ENCODE measurements at places on chromosomes 11 and 22. TPM values are rescaled to one million over a fixed set of nuclear protein-coding genes. Genes with fewer than 3 reads are reported as not detected.

PRSS23 gene
- 16.2 TPM for polyA plus RNA-seq

GRCh38 chr11:66004186-66004585 lies 1.9 kb downstream of the BANF1 start:
- no peak for DNase-seq

GRCh38 chr11:134048028-134048427 lies 20.8 kb upstream of the JAM3 start:
- no peak for DNase-seq

DNA sequence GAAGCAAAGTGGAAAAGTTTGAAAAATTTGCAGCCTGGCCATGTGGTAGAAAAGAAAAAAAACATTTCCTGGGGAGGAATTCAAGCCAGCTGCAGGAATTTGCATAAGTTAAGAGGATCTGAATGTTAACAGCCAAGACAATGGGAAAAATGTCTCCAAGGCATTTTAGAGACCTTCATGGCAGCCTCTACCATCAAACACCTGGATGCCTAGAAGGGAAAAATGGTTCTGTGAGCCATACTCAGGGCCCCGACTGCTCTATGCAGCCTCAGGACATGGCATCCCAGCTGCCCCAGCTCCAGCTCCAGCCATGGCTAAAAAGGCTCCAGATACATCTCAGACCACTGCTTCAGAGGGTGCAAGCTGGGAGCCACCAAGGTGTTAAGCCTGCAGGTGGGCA lies 149.1 kb upstream of the SOX6 start:
- no peak for DNase-seq

DRG1 gene
- polyA plus RNA-seq = 65.7 TPM

GRCh38 chr11:1864231-1864630 lies 11.3 kb downstream of the LSP1 start:
- DNase-seq = no peak

GRCh38 chr11:34348919-34349318 lies 8.9 kb downstream of the ABTB2 start:
- DNase-seq = no peak

- no peak for DNase-seq
Measured at GRCh38 chr11:450809-451451, 851 bp downstream of the PTDSS2 start.

CEP126 gene
- polyA plus RNA-seq = 0.25 TPM

DNA sequence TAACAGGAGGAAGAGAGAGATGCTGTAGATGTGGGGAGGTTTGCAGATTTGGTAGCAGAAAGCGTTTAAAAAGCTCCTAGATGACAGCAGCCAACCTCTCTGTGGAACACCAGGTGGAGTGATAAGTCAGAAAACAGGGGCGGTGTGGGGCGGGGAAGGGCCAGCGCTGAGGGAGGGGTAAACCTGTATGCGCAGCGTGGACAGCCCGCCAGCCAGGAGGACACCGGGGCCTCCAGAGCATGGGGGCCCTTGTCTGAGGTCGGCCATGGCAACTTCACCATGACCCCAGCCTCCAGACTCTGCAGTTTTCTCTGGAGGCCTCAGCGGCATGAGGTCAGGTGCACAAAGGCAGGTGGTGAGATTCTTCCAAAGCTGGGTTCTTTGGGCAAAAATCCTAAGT lies 423.7 kb downstream of the BRD1 start:
- no peak for DNase-seq

- DNase-seq = no peak
Measured at GRCh38 chr11:96794152-96794551, 404.3 kb downstream of the JRKL start.

DNA sequence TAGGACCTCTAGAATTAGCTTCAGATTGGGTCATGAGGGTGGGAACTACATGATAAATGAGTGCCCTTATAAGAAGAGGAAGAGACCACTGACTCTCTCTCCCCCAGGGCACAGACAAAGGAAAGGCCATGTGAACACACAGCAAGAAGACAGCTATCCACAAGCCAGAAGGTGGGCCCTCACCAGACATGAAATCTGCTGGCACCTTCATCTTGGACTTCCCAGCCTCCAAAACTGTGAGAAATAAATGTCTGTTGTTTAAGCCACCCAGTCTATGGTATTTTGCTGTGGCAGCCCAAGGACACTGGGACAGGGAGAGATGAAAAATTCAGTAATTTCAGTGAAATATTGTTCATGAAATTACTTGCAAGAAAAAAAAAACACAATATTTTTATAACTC lies 5.9 kb downstream of the RBFOX2 start:
- DNase-seq = no peak

- no peak for DNase-seq
Measured at GRCh38 chr11:83881428-83881827, 595.3 kb upstream of the CCDC90B start.

DNA sequence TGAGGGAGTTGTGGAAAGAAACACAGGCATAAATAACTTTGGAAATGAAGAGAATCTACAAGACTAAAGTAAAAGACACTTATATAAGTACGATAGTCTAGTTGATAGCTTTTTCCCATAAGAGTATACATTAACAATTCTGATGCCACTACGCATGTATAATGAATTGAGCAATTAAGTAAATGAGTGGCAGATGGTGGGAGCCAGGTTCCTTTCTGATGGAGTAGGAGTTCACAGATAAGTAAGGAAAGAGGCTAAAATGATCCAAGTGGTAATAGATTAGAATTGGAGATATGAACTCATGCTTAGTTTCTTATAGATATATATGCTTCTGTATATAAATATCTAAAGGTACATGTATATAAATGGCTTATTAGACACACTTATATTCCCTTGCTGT lies 368.3 kb downstream of the FAM181B start:
- DNase-seq = no peak

DNA sequence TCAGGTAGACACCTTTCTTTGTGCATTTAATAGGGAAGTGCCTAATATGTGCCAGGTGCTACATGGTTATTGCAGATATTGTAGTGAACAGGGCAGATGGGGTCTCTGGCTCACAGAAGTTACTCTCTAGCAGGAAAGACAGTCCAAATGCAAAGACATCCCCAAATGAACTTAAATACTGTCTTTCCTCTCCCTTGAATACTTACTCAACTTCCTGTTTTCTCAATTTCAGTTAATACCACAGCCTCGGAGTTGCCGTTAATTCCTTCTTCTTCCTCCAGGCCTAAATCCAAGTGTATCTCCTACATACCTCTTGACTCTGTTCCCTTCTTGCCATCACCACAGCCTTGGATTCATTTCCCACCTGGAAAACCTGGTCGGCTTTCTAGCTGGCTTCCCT lies 134.3 kb upstream of the SESN3 start:
- DNase-seq = no peak

GRCh38 chr11:110977661-110978060 lies 265.4 kb upstream of the ARHGAP20 start:
- no peak for DNase-seq

GRCh38 chr11:116136987-116137674 lies 632.9 kb upstream of the CADM1 start:
- DNase-seq = no peak

SERHL2 gene
- 1.4 TPM for polyA plus RNA-seq

- no peak for DNase-seq
Measured at GRCh38 chr11:34493926-34494595, 19.5 kb downstream of the ELF5 start.

DNA sequence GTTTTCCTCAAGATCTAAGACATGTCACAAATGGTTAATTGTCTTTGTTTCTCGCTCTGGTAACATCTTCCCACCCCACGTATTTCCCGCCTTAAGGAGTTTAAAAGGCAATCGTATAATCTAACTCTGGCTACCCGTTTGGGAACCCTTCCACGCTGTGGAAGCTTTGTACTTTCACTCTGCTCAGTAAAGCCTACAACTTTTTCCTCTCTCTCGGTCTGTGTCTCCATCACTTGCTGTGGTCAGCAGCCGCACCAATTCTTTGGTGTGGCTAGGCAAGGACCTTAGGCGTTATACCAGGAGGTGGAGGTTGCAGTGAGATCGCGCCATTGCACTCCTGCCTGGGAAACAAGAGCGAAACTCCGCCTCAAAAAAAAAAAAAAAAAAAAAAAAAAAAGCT lies 1430.1 kb downstream of the LRRC4C start:
- DNase-seq = no peak

ASRGL1 gene
- 6.5 TPM for polyA plus RNA-seq

DNA sequence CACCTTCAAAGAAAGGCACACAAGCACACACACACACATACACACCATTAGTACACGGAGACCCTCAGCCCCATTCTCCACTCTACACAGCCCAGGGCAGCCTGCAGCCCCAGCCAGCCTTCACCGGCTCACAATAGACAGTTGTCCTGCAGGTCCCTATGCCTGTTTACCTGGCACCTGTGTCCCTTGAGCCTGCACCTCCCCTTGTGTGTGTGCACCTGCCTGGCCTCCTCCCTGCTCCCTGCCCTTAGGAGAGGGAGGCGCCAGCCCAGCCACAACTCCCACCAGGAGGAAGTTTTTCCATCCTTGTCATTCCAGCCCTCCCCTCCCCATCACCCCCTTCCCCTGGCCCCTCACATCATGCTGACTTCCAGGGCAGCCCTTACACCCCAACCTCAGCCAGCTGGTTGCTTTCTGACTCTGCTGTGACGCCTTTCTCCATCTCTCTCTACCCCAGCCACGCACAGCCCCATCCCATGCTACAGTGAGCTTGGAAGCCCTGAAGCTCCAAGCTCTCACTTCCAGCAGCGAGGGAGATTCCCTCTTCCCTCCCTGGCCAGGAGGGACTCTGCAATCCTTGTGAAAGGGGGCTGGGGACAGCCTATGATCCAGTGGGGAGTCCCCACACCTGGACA lies 4.4 kb downstream of the AHNAK start:
- no peak for DNase-seq

GRCh38 chr22:49564054-49564453 lies 263.6 kb downstream of the BRD1 start:
- DNase-seq = no peak

GRCh38 chr11:59559886-59560285 lies 48.5 kb downstream of the OR4D9 start:
- DNase-seq = no peak

DNA sequence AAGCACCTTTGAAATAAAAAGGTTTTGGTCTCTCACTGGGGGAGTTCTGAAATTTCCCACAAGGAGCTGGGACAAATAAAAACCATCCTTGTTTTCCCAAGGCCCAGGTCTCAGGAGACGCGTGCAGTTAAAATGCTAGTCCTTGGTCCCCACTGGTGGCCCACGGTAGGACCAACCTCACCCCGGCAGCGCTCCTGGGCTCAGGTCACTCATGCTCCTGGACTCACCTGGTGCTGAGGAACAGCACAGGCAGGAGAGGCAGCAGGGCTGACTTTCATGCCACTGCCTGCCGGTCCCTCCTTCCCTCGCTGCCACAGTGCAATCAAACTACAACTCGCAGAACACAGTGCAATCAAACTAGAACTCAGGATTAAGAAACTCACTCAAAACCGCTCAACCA lies 356.8 kb upstream of the CCDC179 start:
- no peak for DNase-seq

OR11H1 gene
- not detected for polyA plus RNA-seq

CYTH4 gene
- 2.1 TPM for polyA plus RNA-seq

GRCh38 chr11:27672836-27673464 lies 27.3 kb downstream of the BDNF start:
- no peak for DNase-seq

MYO7A gene
- polyA plus RNA-seq = 5.0 TPM

FOLH1 gene
- 0.15 TPM for polyA plus RNA-seq

GRCh38 chr11:95148938-95149337 lies 59.3 kb downstream of the ENDOD1 start:
- DNase-seq = no peak

DNA sequence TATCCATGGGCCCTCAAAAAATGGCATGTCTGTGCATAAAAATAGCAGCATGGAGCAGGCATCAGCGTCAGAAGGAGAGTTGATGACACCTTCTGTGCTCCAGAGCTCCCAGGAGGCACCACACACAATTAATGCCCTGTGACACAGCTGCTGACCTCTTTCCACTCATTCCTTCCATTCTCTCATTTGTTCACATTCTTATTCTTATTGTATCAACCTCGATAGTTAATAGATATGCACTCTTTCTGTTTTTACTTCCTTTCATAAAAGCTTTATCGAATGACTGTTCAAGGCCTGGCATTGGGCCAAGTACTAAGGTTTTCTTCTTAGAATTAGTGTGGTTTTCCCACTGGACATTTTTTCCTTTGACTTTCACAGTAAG lies 266.0 kb upstream of the MTNR1B start:
- no peak for DNase-seq

- DNase-seq = no peak
Measured at GRCh38 chr11:31141789-31142188, 227.8 kb downstream of the DCDC1 start.

RFPL2 gene
- polyA plus RNA-seq = not detected

HMGXB4 gene
- 3.6 TPM for polyA plus RNA-seq

- no peak for DNase-seq
Measured at GRCh38 chr11:1290052-1291040, 19.1 kb downstream of the TOLLIP start.

DNA sequence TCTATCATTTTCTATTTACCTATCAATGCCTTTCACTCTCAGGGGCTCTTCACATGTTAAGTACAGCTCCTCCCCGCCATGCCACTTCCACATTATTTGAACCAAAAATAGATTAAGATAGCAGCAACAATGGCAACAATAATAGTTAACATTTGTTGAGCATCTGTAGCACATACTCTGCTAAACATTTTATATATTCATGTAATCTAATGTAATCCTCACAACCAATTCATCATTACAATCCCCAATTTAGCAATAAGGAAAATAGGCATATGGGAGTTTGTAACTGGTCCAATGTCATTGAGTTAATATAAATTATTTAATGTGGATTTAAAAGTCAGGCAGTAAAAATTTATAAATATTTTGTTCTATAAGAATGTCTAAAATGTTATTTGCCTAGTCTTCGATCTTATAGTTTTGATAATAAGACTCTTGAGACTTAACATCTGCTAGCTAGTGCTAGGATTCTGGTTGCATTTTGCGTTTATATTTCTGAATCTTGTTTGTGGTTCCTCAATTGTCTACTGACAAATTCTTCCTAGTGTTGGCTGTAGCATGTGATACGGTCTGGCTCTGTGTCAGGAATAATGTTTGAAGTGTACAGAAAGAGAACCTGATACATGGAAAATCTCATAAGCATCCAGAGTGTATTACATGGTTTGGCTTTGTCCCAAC lies 621.5 kb upstream of the LUZP2 start:
- no peak for DNase-seq

DCDC1 gene
- 0.01 TPM for polyA plus RNA-seq

APOA5 gene
- not detected for polyA plus RNA-seq

DNA sequence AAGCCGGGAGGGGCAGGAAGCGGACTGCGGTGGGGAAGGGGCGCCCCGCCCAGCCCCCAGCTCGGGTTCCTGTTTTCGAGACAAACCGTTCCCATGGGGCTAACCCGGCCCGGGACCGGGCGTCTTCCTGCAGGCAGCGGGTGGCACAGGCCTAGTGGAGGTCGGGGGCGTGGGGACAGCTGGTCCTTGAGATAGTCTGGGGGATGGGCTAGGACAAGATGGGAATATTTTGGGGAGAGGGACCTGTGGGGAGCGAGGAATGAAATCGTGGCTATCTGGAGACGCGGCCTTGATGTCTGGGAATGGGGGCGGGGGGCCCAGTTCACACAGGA lies 1.2 kb upstream of the RASGRP2 start:
- DNase-seq = peak; percentile 88

VSIG10L2 gene
- polyA plus RNA-seq = 0.35 TPM
